Myocyte (in vitro differentiated cells): ENCODE measurements at places on chromosomes 5 and 9. TPM values are rescaled to one million over a fixed set of nuclear protein-coding genes. Genes with fewer than 3 reads are reported as not detected.

The DPYSL3 gene
- 16.4 and 21.0 TPM in 2 replicates for total RNA-seq

The CETN3 gene
- 4.9 and 14.0 TPM in 2 replicates for total RNA-seq

- no peak for DNase-seq
Observed at GRCh38 chr9:14180960-14181537, 132.9 kb downstream of the NFIB start.

- DNase-seq: no peak
Observed at GRCh38 chr9:116287721-116288120, 134.1 kb downstream of the PAPPA start.

- DNase-seq: no peak
Observed at GRCh38 chr5:55649963-55650362, 62.2 kb downstream of the SLC38A9 start.

DNA sequence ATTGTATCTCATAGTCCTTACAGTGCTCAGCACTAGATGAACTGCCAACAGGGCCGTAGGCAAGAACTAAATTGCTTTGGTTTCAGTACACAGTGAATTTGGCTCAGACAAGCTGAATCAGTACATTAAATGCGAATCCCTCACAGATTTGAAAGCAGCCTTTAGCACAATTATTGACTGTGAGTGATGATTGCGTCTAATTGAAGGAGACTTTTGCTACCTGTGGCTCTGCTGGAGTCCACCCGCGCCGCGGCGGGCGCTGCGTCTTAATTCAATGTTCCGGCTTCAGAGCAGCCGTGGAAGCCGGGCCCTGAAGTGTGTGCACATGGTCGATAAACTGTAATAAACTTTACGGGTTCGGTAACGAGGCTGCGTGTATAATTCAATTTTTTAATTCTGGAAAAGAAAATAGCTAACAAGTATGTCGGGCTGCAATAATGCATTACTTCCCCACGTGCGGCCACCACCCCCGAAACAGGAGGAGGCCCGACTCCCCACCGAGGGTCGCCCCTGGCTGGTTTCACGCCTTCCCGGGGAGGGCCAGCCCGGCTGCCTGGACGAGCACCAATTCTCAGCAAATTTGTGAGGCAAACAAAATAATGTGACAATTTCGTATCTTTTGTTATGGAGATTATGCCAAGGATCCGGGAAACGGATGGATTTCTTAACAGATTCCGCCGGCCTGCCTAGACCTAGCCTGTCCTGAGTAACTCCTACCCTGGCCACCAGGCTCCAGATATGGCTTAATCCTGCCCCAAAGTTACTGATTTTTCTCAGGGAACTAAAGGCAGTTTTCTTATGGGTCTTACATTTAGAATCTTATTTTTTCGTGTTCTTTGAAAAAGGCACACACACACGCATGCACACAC lies 269.4 kb upstream of the IRX1 start:
- DNase-seq: no peak

The PITX1 gene
- 2.9 and 5.5 TPM in 2 replicates for total RNA-seq
